Brain microvascular endothelial cell (primary cell): ENCODE measurements at places on chromosomes 6 and 20.

DNA sequence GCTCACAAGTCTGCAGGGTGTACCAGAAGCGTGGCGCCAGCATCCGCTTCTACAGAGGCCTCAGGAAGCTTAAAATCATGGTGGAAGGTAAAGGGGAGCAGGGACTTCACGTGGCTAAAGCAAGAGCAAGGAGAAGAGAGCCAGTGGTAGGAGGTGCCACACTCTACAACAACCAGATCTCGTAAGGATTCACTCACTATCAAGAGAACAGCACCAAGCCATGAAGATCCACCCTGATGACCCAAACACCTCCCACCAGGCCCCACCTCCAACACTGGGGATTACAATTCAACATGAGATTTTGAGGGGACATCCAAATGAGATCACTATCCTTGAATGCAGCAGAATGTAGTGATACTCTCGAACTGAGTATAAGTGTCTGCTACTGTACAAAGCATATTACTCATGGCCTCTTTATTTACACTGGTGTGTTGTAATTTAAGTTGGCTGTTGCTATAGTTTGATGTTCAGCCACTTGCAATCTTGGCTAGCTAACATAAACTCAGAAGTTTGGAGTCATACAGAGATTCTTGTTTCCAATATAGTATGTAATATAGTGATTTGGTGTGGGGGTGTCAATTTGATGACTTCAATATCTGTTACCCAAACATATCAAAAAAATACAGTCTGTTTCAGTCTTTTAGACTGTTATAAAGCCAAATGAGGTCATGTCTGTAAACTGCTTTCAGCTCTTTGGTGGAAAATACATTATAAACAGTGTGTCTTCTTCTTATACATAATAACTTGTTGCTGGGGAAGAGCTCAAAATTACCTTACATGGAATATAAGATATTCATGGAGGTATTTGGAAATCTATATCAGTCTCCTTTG is 39.4 kb upstream of the MYLIP start:
- no peak for DNase-seq

DNA sequence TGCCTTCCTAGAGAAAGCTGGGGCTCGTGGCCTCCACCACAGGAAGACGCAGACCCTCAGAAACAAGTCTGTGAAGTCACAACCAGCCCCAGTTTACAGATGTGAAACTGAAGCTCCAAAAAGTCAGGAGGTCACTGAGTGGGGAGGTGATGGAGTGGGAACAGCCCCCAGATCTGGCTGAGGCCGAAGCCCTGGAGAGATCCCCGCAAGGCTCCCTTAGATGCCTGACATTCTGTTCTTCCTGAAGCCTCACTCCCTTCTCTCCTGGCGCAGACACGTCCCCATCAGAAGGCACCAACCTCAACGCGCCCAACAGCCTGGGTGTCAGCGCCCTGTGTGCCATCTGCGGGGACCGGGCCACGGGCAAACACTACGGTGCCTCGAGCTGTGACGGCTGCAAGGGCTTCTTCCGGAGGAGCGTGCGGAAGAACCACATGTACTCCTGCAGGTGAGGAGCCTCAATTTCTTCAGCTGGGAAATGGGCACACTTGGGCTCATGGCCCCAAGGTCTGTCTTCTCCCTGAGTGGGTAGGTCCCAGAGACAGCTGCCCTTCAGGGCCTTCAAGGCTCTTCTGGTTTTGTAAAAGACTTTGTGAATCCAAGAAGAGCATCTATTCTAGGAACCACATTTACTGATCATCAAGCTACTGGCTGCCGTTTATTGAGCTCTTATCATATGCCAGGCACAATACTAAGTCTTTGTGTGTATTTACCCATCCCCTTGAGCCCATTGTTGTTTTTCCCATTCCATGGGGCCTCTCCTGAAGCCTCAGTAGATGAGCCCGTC is 50.5 kb downstream of the HNF4A start:
- no peak for DNase-seq

DNA sequence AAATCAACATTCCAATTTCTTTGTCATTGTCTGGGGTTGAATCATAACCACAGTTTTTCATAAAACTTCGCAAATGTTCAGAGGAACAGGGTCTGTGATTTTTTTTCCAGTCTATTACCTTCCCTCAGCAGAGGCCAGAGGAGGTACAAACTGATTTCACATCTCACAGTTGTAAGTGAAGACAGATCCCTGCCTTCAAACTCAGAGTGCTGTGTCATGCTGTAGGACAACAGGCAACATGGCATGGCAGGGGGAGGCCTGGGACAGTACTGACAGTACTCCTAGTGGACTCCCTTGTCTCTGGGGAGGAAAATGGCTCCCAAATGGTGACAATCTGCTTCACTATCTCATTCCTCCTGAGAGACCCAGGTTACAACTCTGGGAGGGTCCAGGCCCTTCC is 308.6 kb downstream of the CDC5L start:
- DNase-seq: peak; percentile 43

- no peak for DNase-seq
These were observed 216.2 kb upstream of the SOX4 start for GRCh38 chr6:21377356-21377755.

- DNase-seq: no peak
These were observed 33.4 kb downstream of the NCOA3 start for GRCh38 chr20:47535088-47535487.

DNA sequence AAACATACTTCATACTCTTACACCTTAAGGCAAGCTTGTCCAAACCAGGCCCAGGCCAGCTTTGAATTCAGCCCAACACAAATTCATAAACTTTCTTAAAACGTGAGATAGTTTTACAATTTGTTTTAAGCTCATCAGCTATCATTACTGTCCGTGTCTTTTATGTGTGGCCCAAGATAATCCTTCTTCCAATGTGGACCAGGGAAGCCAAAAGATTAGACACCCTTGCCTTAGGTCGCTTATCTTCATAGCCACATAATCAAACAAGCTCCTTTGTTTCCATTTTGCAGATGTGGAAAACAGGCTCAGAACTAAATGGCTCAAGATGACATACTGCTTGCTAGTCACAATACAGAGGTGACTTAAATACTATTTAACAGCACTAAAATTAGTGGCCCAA is 6.0 kb downstream of the SALL4 start:
- no peak for DNase-seq

- DNase-seq: no peak
These were observed 305.4 kb downstream of the BTBD3 start for GRCh38 chr20:12223057-12223456.

DNA sequence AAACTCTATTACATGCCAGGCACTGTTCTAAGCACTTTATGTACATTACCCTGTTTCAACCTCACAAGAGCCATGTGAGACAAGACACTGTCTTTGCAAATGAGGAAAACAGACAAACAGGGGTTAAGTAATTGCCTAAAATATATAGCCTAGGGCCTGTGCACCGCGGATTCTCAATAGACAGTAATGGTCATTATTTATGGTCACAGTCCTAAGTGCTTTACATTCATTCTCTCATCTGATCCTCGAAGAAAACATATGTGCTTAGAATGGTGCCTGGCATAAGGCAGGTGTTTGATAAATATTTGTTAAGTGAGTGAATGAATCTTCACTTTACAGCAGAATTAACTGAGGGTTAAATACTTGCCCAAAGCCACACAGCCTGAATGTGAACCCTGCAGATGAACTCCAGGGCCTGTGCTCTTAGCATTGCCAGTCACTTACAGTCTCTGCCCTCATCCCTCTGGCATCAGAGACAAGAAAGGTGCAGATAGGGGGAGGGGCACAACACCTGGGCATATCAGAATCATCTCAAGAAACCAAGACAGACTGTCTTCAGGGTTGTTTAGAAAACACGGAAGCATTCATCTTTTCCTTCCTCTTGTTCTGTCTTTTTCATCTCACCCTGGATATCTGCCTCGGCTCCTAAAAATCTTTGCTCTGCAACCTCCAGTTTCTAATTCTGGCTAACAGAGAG is 92.8 kb upstream of the SASH1 start:
- no peak for DNase-seq
